Panc1 (cell line): ENCODE measurements at places on chromosomes 11 and 22.

GRCh38 chr22:36106910-36107309 is 53.6 kb downstream of the APOL3 start:
- H3K4me1 ChIP-seq: no peaks in the 10 kb centered on the region
- H3K27me3 ChIP-seq: no peaks in the 10 kb centered on the region
- no peak for DNase-seq
- H3K27ac ChIP-seq: no peak overlapping the region
- no peak overlapping the region for H3K4me3 ChIP-seq
- H3K36me3 ChIP-seq: no peaks in the 10 kb centered on the region

DNA sequence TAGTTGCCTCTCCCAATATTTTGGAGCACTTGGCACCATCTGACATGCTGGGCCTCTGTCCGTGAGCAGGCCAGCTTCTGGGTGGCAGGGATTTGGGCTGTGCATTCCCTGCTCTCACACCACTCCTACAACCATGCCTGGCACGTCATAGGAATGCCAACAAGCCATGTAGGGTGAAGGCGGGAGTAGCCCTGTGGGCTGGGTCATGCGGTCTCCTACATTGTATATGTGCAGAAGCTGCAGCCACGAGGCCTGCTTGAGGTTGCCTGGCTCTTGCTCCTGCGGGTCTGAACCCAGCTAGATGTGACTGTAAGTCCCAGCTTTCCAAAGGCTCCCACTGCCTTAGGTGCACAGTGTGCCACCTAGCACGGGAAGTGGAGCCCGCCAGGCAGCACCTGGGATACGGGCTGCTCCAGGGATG is 14.5 kb downstream of the MYEOV start:
- no peak overlapping the region for H3K4me3 ChIP-seq
- no peaks in the 10 kb centered on the region for H3K27me3 ChIP-seq
- no peak for DNase-seq
- H3K36me3 ChIP-seq: no peaks in the 10 kb centered on the region

- H3K27me3 ChIP-seq: no peaks in the 10 kb centered on the region
- no peaks in the 10 kb centered on the region for H3K36me3 ChIP-seq
- no peak overlapping the region for H3K27ac ChIP-seq
- H3K4me3 ChIP-seq: no peak overlapping the region
- DNase-seq: no peak
- H3K4me1 ChIP-seq: no peaks in the 10 kb centered on the region
Observed at GRCh38 chr22:38162881-38163843, 18.5 kb downstream of the PLA2G6 start.

GRCh38 chr11:9313648-9314290 is 624 bp downstream of the TMEM41B start:
- H3K36me3 ChIP-seq: no peaks in the 10 kb centered on the region; the same call in 1 of the 2 replicates
- peaks cover 27% of the 10 kb centered on the region; the same call in 1 of the 2 replicates for H3K4me1 ChIP-seq
- H3K27ac ChIP-seq: peak overlapping the region; percentile 92

GRCh38 chr11:45889966-45890365 is 4.5 kb downstream of the MAPK8IP1 start:
- DNase-seq: no peak
- H3K36me3 ChIP-seq: no peaks in the 10 kb centered on the region
- no peak overlapping the region for H3K4me3 ChIP-seq
- no peaks in the 10 kb centered on the region for H3K27me3 ChIP-seq

GRCh38 chr22:48888466-48889208 is 939.0 kb downstream of the BRD1 start:
- no peaks in the 10 kb centered on the region for H3K36me3 ChIP-seq
- no peaks in the 10 kb centered on the region for H3K27me3 ChIP-seq
- H3K4me3 ChIP-seq: no peak overlapping the region
- no peak overlapping the region for H3K27ac ChIP-seq
- DNase-seq: no peak

DNA sequence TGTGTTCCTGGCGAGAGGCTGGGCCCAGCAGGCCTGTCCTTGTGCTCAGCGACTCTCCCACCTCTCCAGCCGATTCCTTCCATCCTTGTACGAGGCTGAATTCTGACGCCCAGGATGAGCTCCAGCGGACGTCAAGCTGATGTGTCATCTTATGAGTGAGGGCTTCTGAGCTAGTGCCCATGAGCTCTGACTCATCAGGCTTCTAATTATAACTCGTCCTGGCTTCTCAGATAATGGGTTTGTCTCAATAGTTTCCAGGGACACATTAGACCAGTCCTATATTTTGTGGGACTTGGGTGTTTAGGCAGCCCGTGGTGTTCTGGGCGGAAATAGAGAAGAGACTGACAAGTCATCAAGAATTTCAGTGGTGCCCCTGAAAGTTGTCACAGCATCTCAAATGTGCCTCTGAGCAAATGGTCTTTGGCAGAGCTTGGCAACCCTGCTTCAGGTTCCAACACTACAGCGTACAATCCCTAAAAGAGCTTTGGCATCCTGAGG is 108.2 kb upstream of the CD44 start:
- H3K27me3 ChIP-seq: no peaks in the 10 kb centered on the region
- peak overlapping the region; percentile 26; the same call in 1 of the 2 replicates for H3K4me3 ChIP-seq
- peaks cover 36% of the 10 kb centered on the region for H3K4me1 ChIP-seq

DNA sequence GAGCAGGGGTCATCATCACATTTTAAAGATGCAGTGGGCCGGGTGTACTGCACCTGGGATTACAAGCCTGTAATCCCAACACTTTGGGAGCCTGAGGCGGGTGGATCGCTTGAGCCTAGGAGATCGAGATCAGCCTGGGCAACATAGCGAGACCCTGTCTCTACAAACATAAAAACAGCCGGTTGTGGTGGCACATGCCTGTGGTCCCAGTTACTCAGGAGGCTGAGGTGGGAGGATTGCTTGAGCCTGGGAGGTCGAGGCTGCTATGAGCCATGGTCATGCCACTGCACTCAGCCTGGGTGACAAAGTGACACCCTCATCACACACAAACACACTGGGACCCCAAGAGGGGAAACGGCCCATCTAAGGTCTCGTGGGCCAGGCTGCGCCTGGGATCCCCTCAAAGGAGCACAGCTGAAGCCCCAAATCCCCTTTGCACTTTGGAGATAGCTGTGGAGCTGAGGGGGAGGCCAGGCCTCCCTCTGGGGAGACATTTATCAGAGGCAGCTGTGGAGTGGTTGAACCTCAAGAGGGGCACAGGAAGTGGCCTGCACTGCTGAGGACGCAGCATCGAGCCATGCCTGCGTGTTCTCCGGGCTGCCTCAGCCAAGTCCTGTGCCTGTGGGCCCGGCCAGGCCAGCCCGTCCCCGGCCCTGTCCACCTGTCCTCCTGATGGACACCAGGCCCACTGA is 27.5 kb downstream of the OSBPL5 start:
- H3K27me3 ChIP-seq: no peaks in the 10 kb centered on the region
- no peak overlapping the region for H3K27ac ChIP-seq
- no peaks in the 10 kb centered on the region; the same call in 1 of the 2 replicates for H3K4me1 ChIP-seq
- no peak overlapping the region for H3K4me3 ChIP-seq
- no peaks in the 10 kb centered on the region for H3K36me3 ChIP-seq
- DNase-seq: no peak

GRCh38 chr22:44183287-44183588 is 2.5 kb downstream of the PARVG start:
- no peaks in the 10 kb centered on the region for H3K27me3 ChIP-seq
- no peak overlapping the region for H3K27ac ChIP-seq
- no peaks in the 10 kb centered on the region for H3K36me3 ChIP-seq

DNA sequence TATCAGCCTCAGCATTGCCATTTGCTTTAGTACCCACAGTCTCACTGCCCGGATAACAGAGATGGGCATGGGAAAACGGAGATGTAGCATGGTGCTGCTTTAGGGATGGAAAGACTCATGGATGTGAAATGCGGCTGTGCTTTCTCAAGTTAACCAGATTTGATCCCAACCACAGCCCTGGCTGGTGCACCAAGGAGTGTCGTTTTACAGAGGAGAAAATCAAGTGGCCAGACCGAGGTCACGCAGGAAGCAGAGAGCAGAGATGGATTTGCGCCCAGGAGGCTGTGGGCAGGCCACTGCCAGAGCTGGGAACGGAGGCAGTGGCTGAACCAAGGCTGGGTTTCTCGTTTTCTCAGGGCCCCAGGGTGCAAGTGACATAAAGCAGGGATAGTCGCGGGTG is 9.0 kb downstream of the MB start:
- no peak overlapping the region for H3K4me3 ChIP-seq
- no peaks in the 10 kb centered on the region for H3K27me3 ChIP-seq
- peak overlapping the region; percentile 96 for H3K27ac ChIP-seq
- H3K4me1 ChIP-seq: peaks cover 49% of the 10 kb centered on the region
- H3K36me3 ChIP-seq: no peaks in the 10 kb centered on the region

GRCh38 chr11:111954154-111954553 is 17.0 kb downstream of the DIXDC1 start:
- H3K36me3 ChIP-seq: no peaks in the 10 kb centered on the region
- no peak for DNase-seq
- H3K4me3 ChIP-seq: no peak overlapping the region
- H3K27me3 ChIP-seq: no peaks in the 10 kb centered on the region
- no peak overlapping the region for H3K27ac ChIP-seq

DNA sequence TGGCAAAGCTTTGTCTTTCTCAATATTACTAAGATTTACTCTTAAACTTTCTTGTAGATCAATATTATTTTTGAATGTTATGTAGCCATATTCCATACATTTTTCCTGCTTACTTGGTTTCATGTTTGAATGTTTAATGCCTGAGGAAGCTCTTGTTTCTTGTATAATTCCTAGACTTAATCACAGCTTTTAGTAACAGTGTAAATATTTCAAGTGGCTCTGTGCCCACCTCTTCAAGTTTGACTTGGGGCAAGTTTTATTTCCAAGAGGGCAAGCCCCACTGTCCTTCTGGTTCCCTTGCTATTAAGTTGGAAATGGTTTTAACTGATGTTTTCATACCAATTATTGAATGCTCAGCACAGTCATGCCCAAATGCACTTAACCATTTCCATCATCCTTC is 1004.1 kb downstream of the OPCML start:
- H3K36me3 ChIP-seq: no peaks in the 10 kb centered on the region
- H3K27me3 ChIP-seq: no peaks in the 10 kb centered on the region
- no peaks in the 10 kb centered on the region for H3K4me1 ChIP-seq
- no peak overlapping the region for H3K27ac ChIP-seq
- no peak overlapping the region for H3K4me3 ChIP-seq

DNA sequence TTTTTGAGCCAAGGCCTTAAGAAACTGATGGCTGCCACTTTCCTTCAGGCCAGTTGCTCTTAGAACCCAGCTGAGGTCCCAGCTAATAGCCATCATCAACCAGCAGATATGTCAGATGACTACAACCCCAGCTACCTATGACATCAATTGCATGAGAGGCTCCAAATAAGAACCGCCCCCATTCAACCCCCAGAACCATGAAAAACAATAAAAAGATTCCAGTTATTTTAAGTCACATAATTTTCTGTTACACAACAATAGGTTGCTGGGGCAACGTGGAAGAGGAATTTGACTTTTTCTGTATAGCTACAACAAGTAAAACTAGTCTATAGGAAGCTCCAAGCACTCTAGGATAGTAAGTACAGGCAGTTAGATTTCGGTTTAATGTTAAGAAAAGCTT is 216.3 kb upstream of the MTNR1B start:
- H3K4me3 ChIP-seq: no peak overlapping the region
- no peak overlapping the region for H3K27ac ChIP-seq
- no peak for DNase-seq
- no peaks in the 10 kb centered on the region for H3K36me3 ChIP-seq
- H3K4me1 ChIP-seq: no peaks in the 10 kb centered on the region

DNA sequence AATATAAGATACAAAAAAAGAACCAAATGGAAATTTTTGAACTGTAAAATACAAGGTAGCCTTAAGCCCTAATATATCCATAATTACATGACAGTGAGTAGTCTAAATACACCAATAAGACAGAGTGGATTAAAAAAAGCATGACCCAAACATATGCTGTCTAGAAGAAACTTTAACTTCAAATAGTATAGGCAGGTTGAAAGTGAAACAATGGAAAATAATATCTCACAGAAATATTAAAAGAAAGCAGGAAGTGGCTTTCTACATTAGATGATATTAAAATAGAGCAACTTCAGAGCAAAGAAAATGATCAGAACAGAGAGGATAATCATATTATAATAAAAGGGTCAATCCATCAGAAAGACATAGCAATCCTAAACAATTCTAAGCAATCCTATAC is 21.8 kb downstream of the DCUN1D5 start:
- no peak overlapping the region for H3K4me3 ChIP-seq
- H3K4me1 ChIP-seq: no peaks in the 10 kb centered on the region
- no peak for DNase-seq

GRCh38 chr11:30197869-30198268 is 32.9 kb upstream of the FSHB start:
- no peaks in the 10 kb centered on the region for H3K36me3 ChIP-seq
- H3K4me3 ChIP-seq: no peak overlapping the region
- H3K4me1 ChIP-seq: no peaks in the 10 kb centered on the region
- H3K27me3 ChIP-seq: no peaks in the 10 kb centered on the region
- no peak for DNase-seq

DNA sequence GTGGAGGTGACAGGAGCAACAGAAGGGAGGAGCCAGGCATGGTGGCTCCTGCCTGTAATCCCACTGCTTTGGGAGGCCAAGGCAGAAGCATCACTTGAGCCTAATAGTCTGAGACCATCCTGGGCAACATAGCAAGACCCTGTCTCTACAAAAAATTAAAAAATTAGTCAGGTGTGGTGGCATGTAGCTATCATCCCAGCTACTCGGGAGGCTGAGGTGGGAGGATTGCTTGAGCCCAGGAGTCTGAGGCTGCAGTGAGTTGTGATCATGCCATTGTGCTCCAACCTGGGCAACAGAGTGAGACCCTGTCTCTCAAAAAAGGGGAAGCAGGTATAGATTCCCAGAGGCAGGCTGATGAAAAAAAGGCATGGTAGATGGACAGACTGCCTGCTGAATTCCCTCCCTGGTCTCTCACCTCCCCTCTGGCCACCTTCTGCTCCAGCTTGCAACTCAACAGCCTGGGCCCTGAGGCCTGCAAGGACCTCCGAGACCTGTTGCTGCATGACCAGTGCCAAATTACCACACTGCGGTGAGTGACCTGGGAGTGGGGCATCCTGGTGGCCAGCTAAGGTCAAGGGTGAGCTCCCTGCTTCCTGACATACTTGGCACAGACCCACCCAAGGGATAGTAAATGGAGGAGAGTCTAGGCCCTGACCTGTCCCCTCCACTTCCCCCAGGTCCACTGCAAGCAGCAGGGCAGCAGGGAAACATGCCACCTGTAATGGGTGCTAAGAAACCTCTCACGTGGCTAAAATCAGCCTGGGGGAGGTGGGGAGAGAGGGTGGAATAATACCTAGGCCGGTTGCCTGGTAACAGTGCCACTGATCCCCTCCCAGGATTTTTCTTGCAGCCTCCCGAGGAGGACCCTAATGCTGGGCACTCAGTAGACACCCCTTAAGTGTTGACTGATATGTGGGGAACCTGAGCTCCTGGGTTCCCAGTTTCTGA is 4.3 kb upstream of the NHERF4 start:
- 0 out of 2 replicates have a peak, but pooled peaks cover 4% of the 10 kb centered on the region for H3K4me1 ChIP-seq
- H3K27ac ChIP-seq: no peak overlapping the region
- no peak overlapping the region for H3K4me3 ChIP-seq
- DNase-seq: no peak

GRCh38 chr11:47378010-47378835 is at the start of gene SPI1:
TSS of gene SPI1 (minus strand) at chr11:47378547. CDS start at chr11:47378353, 194 bp downstream.
- no peaks in the 10 kb centered on the region; the same call in 1 of the 2 replicates for H3K4me1 ChIP-seq
- no peak within 1 kb of the TSS for H3K4me3 ChIP-seq
- no peak for DNase-seq
- H3K27me3 ChIP-seq: no peaks in the 10 kb centered on the region
- no peak within 1 kb of the TSS for H3K27ac ChIP-seq
- no peaks in the 10 kb centered on the region for H3K36me3 ChIP-seq
